ENCODE measurements at places on chromosomes 4 and X. TPM values are rescaled to one million over a fixed set of nuclear protein-coding genes. Genes with fewer than 3 reads are reported as not detected.

DNA sequence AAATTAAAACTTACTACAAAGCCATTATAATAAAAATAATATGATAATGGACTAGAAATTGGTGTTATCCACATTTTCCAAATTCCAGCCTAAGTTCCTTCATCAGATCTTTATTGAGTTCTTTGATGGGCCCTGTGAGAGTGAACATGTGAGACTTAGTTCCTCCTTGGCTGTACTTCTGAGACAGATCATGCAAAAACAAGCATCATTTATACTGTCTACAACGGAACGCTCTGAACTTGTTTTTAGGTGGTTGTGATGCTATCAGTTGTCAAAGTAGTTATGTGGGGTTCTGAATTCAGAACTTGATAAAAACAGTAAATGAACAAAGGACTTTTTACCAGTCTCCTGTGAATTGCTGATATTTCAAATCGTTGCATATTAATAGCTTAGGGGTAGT is 48.9 kb downstream of the JADE3 start:
- H3K4me3 ChIP-seq, result no peak overlapping the region
- no peak for DNase-seq
- no peak overlapping the region for H3K27ac ChIP-seq

Gene MAGED4
- polyA plus RNA-seq, result not detected

GRCh38 chr4:75717408-75717807 is 7.0 kb upstream of the USO1 start:
- H3K36me3 ChIP-seq, result no peaks in the 10 kb centered on the region
- no peak overlapping the region for H3K27ac ChIP-seq
- H3K4me3 ChIP-seq, result no peak overlapping the region
- no peaks in the 10 kb centered on the region for H3K27me3 ChIP-seq

DNA sequence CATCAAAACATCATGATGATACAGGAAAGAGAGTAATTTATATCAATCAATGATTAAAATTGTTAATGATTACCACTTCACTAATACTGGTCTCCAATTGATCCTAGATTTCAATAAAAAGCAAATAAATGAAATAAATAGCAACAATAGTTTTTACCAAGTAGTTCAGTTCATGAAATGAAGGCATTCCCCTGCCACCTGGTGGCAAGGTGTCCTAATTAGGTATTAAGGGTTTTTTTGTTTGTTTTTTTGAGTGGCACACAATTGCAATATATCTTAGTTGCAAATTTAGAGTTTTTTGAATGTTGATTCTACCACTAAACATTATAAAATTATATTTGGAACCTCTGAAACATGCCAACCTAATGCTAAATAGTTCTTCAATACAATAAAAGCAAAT is 157.4 kb upstream of the PDE5A start:
- H3K27me3 ChIP-seq, result no peaks in the 10 kb centered on the region
- H3K36me3 ChIP-seq, result no peaks in the 10 kb centered on the region
- no peak overlapping the region for H3K4me3 ChIP-seq
- H3K27ac ChIP-seq, result no peak overlapping the region

All from CD14-positive monocyte (primary cell).